Activated CD8-positive, alpha-beta memory T cell treated with anti-CD3 and anti-CD28 coated beads for 48 hours (primary cell): ENCODE measurements at places on chromosomes 3 and 15.

GRCh38 chr15:100728371-100729201 is 126.2 kb downstream of the ASB7 start:
- no peak for DNase-seq

DNA sequence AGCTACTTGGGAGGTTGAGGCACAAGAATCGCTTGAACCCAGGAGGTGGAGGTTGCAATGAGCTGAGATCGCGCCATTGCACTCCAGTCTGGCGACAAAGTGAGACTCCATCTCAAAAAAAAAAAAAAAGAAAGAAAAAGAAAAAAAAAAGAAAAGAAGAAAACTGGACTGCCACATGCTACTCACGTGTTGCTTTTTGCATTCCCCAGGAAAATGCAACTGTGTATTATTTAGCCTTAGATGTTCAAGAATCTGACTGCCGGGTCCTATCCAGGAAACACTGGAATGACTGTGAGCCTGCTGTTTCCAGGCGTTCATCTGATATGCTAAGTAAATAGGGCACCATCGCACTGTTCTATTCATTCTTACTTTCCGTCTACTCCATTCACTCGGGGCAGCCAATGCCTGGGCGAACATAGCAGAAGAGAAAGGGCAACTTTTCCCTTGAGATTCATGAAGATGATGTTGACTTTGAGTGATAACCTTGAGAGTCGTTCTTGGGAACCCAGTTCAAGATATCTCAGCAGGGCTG is 21.4 kb downstream of the HRG start:
- no peak for DNase-seq

DNA sequence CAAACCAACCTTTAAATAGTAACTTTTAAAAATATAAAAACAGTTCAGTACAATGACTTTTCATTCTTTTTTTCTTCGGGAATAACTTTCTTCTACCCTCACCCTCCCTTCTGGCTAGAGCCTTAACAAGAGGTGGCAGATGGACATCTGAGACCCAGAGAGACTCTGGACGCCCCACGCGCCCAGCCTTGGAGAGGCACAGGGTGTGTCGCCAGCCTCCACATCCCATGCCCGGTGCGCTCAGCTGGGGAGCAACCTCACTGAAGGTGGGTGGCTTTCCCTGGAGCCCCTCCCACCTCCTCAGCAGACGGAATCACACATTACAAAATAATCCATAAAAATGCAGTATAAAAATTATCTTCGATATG is 49.5 kb downstream of the TLE3 start:
- DNase-seq: no peak

- no peak for DNase-seq
Measured at GRCh38 chr3:62638316-62638715, 236.9 kb downstream of the CADPS start.

- DNase-seq: no peak
Measured at GRCh38 chr15:51083641-51084166, 11.0 kb downstream of the TNFAIP8L3 start.

- DNase-seq: no peak
Measured at GRCh38 chr15:33309602-33310276, 1.0 kb upstream of the RYR3 start.

GRCh38 chr15:87841426-87841998 is 415.0 kb downstream of the NTRK3 start:
- no peak for DNase-seq

DNA sequence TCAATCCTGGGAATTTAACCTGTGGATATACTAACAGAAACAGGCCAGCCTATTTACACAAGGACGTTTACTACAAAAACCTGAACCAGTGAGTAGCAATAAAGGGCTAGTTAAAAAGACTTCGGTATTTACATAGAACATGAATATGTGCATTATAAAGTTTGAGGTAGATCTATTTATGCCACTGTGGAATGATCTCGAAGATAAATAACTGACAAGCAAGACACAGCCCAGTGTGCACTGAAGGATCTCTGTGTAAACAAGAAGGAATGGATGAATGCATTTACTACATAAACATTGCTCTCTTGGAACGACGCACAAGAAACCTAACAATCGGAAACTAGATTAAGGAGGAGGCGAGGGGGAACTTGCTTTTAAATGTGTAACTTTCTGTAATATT is 132.0 kb upstream of the NSMCE3 start:
- DNase-seq: no peak

DNA sequence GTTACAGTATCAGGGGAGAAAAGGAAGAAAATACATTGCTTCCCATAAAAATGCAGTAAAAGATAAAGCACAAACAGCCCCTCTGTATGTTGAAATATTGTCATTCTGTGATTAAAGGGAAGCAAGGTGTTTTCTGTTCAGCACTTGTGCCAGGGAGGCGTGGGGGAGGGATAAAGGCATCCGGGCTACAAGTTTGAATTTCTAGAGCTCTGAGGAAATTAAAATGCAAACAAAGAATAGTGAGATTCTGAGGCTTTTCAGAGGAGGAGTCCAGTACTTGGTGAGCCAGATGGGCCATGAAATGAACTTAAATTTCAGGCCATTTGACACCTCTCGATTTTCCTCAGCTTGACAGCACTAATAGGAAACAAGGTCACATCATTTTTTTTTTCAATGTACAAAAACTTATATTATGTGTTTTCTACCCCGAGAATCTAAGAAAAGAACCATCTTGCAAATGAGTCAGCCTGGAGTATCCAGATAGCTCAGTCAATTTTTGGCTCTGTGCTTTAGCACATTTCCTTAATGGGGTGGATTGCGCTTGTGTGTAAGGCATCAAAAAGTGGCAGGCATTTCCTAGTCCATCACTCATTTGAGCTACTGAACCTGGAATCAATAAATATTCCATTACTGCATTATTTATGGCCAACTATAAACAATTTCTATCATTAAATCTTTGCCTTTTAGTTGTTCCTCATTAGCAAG is 640.8 kb upstream of the TBL1XR1 start:
- DNase-seq: no peak

DNA sequence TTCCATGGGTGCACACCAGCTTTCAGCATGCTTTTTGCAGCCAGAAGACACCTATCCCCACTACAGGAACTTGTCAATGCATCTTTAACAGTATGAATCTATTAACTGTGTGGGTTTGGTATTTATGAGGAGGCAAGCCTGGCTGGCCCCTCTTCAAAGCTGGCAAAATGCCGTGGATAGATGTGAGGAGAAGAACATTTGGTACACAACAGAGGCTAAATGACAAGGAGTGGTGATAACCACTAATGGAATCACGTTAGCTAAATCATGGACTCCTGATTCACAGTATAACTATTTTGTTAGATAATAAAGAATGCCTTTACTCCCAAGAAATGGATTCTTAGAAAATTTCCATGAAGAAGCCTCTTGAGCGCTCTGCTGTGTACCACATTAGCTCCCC is 187.2 kb downstream of the CLSTN2 start:
- no peak for DNase-seq

GRCh38 chr15:67708500-67708899 is 116.8 kb upstream of the SKOR1 start:
- DNase-seq: no peak
